ENCODE measurements at places on chromosomes 4 and X.

GRCh38 chr4:184848510-184848909 is 22.7 kb upstream of the ACSL1 start:
- DNase-seq = no peak

GRCh38 chr4:174461466-174462106 is 60.7 kb downstream of the HPGD start:
- no peak for DNase-seq

- DNase-seq = no peak
These were observed 64.2 kb downstream of the INTS12 start for GRCh38 chr4:105644257-105644656.

- no peak for DNase-seq
These were observed 52.5 kb downstream of the MAGEB10 start for GRCh38 chrX:27860337-27860736.

DNA sequence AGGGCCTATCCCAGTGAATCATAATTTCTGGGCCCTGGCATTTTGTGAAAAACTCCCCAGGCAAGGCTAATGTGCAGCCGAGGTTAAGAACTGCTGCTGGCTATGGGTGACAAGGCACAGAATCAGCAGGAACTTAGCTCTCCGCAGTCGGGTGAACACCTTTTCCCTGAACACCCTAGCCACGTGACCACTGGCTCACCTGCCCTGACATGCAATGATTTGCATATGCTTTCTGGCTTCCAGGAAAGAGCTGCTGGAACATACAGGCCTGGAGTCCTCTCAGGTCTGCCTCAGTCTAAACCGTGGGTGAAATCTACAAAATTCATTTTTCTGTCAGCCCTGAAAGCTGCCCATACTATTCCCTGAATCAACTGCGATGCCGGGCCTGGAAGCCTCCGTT is 56.6 kb downstream of the ZNF827 start:
- no peak for DNase-seq

GRCh38 chr4:132526652-132527051 is 622.4 kb upstream of the PCDH10 start:
- DNase-seq = no peak

DNA sequence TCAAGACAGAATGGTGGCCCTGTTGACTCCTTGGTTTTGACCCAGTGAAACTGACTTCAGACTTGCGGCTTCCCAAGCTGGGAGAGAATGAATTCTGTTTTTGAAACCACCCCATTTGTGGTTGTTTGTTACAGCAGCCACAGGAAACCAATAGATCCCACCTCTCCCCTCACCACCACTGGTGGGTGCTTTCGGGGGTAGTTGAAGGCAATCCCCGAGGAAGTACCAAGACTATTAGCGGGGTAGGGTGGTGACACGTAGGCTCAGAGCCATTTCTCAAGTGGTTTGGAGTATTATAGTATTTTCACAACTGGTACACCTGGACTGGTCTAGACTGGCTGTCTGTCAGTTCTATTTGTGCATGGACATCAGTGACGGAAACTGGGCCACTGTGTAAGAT is 189.1 kb upstream of the RBPJ start:
- no peak for DNase-seq

DNA sequence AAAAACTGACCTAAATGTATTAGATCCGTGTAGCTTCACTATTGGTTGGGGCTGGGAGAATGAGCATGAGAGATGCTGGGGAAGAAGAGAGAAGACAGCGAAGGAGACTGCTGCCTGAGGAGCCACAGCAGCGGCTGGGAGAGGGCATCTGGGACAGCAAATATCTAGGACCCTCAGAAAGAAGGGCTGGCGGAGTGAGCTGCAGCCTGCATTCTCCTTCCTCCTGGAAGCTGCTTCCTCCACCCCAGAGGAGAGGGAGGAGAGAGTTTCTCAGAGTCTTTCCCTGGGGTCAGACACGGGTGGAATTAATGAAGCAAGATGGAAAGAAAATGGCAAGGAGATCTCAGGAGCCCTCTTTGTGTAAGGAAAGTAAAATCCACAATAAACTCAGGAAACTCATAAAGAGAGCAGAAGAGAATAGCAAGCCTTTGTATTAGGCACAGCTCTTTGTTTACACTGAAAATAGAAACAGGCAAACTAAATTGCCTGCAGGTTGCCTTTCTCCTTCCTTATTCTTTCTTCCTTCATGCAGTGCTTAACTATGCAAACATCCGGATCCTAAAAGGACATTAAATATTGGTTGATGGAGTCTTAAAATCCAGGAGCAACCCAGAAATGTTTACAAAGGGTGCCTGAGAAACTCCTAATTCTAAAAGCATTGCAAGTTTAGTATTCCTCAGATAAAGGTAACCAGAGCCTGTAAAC is 130.3 kb upstream of the GALNT7 start:
- DNase-seq = no peak

DNA sequence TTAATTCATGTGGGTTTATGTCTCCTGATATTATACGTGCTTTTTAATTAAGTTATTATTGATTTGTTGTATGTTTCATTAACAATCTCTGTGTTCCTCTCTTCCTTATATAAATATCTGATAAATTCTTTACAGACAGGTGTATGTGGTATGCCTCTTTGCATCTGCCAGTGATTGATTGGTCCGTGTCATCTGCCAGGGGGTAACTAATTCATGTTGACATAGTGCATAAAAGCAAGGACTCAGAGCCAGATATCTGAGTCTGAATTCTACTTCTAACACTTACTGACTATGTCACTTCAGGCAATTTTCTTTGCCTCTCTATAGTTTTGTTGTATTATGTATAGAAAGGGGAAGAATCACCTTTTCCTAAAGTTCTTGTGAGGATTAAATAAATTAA is 5.2 kb upstream of the AMBN start:
- DNase-seq = no peak

GRCh38 chr4:83771113-83771705 is 235.3 kb downstream of the GPAT3 start:
- DNase-seq = no peak

GRCh38 chr4:98873059-98873458 is 55.9 kb downstream of the EIF4E start:
- no peak for DNase-seq

- no peak for DNase-seq
These were observed 271.9 kb downstream of the PABPC4L start for GRCh38 chr4:133929531-133930239.

DNA sequence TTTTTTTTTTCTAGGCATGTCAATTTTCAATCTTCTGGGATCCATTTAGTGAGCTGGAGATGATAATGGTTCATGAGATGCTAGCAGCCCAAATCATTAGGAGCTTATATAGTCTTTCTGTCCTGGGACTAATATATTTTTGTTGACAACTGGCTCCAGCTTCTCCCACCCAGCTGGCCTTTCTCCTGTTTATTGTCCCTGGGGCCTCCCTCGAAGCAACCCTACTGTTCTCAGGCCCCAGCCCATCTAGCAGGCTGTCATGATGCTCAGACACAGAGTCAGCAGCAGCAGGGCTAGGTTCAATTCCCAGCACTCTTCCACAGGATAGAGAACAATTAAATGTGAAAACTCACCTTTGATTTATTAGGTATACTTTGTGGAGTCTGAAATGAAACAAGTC is 127.6 kb upstream of the MID1 start:
- no peak for DNase-seq

GRCh38 chr4:19406789-19407188 is 844.9 kb upstream of the SLIT2 start:
- no peak for DNase-seq

DNA sequence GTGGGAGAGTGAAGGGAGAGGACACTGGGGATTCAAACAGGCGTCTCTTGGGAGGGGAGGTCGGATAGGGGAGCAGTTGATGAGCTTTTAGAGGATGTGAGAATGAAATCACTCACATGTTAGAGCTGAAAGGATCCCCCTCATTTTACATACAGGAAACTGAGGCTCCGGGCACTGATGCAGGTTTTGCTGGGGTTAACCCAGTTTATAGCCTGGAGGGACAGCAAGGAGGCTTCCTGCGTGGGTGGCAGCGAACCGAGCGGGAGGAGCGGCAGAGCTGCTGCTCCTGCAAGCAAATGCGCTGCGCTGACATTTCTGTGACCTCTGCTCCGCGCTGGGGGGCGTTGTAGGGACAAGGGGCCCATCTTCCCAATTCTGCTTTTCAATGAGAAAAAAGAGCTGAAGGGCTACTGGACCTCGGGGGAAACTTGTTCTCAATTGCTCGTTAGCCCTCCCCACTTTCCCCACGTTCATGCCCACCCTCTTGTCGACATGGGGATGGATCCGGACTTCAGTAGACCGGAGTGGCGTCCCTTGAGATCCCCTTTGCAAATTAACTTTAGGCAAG is 1.2 kb upstream of the NEUROG2 start:
- DNase-seq = no peak

GRCh38 chrX:122501652-122502051 is 682.4 kb upstream of the GRIA3 start:
- no peak for DNase-seq

DNA sequence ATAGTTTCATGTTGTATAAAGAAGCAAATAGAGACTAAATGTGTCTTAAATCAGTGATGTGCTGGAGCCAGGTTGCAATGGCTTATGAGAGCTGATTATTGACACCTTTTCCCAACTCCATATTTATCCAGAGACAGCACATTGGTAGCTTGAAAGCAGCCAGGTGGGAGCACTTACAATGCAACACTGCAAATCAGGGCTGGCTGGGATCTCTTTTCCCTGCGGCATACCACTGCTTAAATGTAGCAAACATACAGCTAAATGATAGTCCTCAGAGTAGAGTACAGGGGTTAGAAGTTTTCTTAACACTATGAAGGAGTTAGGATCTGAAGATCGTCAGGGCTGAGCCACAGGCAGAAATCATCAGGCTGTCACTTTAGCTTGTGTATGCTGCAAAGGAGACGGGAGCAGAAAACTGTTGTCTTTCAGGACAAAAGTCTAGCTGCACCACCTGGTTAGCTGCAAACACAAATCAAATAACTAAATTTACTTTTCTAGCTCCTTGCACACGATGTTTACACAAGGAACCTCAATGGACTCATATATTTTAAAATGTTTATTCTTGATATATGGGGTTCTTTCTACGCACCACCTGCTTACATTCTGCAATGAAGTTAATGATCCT is 527.3 kb downstream of the TLL1 start:
- DNase-seq = no peak

- DNase-seq = no peak
These were observed 34.1 kb downstream of the SPINK2 start for GRCh38 chr4:56787380-56787779.

- no peak for DNase-seq
These were observed 80.4 kb downstream of the SHROOM2 start for GRCh38 chrX:9866633-9867032.

- no peak for DNase-seq
These were observed 65.6 kb downstream of the POLR2B start for GRCh38 chr4:57044279-57044678.

GRCh38 chrX:1778817-1779216 is 164.0 kb downstream of the ASMT start:
- no peak for DNase-seq

GRCh38 chr4:100948911-100949310 is 398.4 kb downstream of the PPP3CA start:
- no peak for DNase-seq

GRCh38 chrX:2320580-2321327 is 180.0 kb downstream of the DHRSX start:
- DNase-seq = no peak

GRCh38 chr4:98613453-98614075 is 44.8 kb downstream of the TSPAN5 start:
- no peak for DNase-seq

GRCh38 chr4:184329659-184330400 is 112.2 kb upstream of the ENPP6 start:
- no peak for DNase-seq

GRCh38 chr4:152850377-152850776 is 70.6 kb downstream of the ARFIP1 start:
- DNase-seq = peak; percentile 11

DNA sequence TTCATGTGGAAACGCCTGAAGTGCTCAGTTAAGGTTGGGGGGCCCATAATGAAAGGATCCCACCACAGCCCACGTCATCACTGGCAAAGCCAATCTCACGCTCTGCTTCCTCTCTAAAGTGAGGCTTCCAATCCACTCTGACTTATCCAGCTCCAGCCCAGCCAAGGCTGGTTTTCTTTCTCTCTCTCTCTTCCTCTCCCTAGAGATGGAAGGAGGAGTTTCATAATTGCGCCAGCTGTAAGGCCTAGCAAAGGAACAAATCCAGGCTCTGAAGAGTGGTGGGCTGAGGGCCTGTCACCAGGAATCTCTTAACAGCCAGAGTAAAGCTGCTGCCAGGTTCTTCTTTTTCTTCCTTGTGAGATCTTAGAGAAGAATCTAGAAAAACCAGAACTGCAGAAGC is 20.7 kb upstream of the BCLAF3 start:
- no peak for DNase-seq

GRCh38 chr4:153341575-153342090 is 2.9 kb upstream of the MND1 start:
- DNase-seq = no peak

- DNase-seq = no peak
These were observed 4.9 kb downstream of the SMR3A start for GRCh38 chr4:70365479-70365878.

DNA sequence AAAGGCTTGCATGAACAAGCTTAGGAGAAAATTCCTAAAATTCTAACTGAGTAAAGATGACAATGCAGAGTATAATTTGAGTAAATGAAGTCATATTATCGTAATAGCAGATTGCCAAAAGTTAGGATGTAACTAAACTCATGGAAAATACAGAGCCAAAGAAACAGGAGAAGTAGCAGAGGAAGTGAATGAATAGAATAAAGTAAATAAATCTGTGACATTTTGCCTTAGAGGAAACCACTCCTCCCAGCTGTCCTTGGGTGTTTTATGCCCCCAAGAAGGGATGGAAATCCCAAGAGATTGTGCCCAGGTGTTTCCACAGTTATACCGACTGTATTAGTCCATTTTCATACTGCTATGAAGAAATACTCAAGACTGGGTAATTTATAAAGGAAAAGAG is 1.9 kb upstream of the BMX start:
- DNase-seq = no peak

DNA sequence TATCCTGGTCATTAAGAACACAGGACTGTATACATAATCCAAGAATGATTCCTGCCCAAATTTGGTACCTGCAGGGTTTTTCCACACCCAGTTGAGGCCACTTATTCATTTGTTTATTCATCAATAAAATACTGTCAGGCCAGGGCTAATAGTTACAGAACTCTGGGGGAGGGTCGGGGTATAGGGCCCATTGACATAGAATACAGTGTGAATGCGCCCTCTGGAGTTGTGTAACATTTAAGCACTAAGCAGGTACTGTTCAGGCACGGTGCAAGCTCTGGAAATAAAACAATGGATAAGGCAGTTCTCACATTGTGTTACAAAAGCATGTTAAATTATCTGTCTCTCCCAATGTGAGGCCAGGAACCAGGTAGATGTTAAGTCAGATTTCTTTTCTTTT is 30.8 kb upstream of the LRBA start:
- no peak for DNase-seq
